ENCODE measurements at places on chromosomes 12 and 14.
A peak's percentile ranks its signal among the peaks of the same experiment; 100 is the strongest.

GRCh38 chr12:77104792-77105191 is 39.4 kb upstream of the E2F7 start:
- no peak for DNase-seq

DNA sequence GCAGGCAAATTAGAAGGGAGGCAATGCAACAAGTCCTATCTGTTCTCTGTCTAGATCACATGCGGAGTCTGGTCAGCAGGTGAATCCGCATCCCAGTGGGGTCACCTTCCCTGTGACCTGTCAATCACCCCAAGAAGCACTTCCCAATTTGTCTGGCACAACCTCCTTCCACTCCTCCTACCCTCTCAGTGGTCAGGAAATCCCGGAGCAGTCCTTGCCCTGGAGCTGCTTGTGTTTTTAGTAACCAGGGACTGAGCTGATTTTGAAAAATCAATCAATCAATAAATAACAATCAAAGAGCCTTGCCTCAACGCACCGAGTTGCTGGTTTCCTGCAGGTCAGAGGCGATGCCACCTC is 572 bp upstream of the ACSS3 start:
- no peak for DNase-seq

GRCh38 chr12:24560192-24560775 is 388.6 kb downstream of the BCAT1 start:
- no peak for DNase-seq

DNA sequence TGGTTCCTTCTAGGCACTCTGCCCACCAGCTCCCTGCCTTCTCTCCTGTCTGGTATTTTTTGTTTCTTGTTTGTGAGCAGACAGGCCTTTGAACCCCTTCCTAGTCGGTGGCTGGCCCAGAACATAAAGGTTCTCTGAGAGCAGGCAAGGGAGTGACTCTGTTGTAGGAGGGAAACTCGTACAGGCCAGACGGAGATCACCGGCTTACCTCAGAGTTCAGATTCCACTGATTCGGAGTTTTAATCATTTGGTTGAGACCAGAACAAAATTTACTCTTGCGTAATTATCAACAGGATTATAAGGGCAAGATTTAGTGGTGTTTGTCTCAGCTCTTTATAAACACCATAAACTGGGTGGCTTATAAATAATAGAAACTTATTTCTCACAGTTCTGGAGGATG is 128.3 kb downstream of the PLXNC1 start:
- no peak for DNase-seq

GRCh38 chr12:42660117-42660516 is 70.6 kb upstream of the PRICKLE1 start:
- no peak for DNase-seq

DNA sequence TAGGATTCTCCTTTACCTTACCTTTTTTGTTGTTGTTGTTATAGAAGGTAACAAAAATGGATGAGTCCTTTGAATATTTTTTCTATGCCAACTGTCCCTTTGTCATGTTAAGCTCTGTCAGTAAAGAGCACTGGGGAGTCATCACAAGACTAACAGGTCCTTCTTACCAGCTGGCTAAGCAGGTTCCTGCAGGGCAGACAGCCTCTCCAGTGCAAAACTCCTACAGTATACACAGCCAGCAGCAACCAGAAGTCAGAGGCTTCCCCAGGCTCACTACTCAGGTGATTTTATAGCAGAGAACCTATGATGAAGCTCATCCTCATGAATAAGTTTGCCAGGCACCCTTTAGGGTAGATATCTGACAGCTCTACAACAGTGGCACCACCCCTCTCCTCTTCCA is 271.1 kb downstream of the RERGL start:
- DNase-seq, result no peak

- no peak for DNase-seq
These were observed 135.7 kb upstream of the SLC16A7 start for GRCh38 chr12:59459966-59460660.

DNA sequence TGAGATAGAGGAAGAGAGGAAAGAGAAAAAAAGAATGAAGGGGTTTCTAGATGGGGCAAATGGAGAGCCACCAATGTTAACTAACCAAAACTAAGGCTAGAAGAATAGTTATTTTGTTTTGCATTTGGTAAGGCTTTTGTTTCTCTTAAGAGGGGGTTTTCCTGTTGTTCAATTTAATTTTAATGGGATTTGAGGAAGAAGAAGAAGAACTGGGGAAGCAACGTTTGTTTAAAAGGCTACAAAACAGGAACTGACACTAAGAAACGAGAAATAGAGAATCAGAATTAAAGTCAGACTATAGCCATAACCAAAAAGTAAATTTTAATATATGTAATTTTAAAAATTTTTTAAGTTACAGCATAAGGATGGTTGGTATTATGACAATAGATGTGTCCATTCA is 13.7 kb downstream of the TXNDC16 start:
- no peak for DNase-seq

DNA sequence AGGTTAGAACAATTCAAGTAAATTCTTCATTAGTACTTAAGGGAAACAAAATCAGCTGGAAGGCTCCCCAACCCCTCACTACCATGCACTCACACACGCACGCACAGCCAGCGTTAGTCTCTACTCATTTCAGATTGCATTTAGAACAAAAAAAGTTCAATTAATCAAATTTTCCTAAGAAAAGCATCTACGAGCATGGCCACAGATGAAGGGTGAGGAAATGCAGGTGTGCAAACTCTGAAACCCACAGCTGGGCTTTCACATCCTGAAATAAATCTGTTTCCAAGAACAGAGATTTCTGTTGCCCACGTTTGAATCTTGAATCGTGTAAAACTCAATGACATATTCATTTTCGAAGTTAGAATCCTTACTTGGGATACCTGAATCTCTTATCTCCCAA is 62.6 kb downstream of the SEL1L start:
- no peak for DNase-seq

GRCh38 chr14:105474483-105475268 is at the start of gene CRIP2:
TSS of gene CRIP2 (plus strand) at chr14:105474821. CDS start at chr14:105474863, 42 bp downstream.
- DNase-seq, result peak; percentile 98

- no peak for DNase-seq
These were observed 32.8 kb downstream of the GIT2 start for GRCh38 chr12:109963330-109963729.

All from 8988T (cell line).